ENCODE measurements at places on chromosomes 1 and 21.

DNA sequence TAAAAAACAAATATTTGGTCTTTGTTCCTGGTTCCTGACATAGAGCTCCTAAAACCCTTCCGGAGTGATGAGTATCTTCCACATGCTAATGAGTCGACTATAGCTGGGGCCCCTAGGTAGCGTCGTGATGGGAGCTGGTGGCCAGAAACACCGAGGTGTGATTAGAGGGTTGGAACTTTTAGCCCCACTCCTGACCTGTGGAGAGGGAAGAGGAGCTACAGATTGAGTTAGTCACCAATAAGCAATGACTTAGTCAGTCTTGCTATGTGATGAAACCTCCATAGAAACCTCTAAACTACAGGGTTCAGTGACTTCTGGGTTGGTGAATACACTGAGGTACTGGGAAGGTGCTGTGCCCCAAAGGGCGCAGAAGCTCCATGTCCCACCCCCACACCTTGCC is 30.1 kb upstream of the PLD5 start:
- DNase-seq, result no peak

DNA sequence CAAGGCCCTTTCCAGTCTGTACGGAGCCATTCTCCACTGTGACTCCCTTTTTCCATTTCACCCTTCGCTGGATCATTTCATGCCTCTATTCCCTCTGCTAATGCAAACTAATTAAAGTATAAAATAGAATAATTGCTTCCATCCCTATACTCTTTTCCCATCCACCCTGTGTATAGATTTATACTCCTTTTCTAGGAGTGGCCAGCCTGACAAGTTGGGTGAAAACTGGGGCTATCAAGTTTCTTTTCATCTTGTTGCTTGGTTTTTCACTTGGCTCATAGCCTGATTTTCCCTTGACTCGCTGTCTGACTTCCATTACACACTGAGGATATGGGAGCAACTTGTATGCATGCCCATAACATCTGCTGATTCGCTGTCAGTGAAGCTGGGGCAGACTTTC is 107.0 kb downstream of the PLXNA2 start:
- no peak for DNase-seq

DNA sequence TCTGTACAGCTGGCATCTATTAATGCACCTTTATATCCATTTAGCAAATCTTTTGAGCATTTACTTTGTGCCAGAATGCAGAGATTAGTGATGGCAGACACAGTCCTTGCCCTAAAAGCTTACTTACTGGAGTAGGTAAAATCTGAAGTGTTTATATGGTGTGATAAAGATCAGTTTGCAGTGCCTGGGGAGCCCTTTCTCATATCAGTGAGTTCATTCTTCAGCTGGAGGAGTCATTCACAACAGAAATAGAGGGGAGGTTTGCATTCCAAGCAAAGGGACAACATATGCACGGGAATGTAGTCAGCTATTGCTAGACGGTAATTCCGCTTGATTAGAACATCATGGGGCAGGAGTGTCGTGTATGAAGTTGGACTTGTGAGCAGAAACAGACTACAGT is 8.4 kb downstream of the SLC35F3 start:
- no peak for DNase-seq

GRCh38 chr1:6260961-6261614 is at the start of gene GPR153:
Gene GPR153, minus strand, starts transcription at chr1:6261098. Its CDS starts 6,193 bp downstream, at chr1:6254905.
- DNase-seq, result peak; percentile 77

DNA sequence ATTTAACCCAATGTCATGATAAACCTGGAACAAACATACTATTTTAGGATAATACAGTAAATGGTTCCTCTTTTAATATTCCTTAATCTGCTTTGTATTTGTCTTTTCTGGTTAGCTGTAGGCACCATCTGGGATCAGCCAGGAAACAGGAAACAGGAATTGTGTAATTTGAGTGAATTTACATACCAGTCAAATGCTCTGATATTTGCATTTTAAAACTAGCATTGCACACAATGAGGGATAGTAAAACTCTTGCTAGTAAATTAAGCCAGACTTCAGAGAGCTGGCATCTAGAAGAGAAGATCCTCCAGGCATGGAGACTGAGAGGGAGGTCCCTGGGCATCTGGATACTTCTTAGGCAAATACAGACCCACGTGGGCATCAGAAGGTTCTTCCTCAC is 103.5 kb downstream of the HMCN1 start:
- no peak for DNase-seq

DNA sequence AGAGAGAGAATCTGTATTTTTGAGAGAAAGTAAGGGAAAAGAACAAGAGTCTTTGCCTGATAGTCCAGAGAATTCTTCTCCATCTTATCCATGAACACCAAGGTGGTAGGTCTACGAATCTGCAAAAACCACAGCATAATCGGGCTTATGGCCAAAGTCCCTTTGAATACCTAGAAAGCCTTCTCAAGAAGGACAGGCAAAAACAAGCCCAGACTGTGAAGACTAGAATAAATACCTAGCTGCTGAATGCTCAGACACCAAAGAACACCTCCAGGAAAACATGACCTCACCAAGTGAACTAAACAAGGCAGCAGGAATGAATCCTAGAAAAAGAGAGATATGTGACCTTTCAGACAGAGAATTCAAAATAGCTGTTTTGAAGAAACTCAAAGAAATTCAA is 79.2 kb downstream of the HFM1 start:
- DNase-seq, result no peak

GRCh38 chr21:37683396-37684114 is 232.7 kb downstream of the KCNJ6 start:
- no peak for DNase-seq
